HFFc6 (cell line): ENCODE measurements at places on chromosomes 7 and 10.

DNA sequence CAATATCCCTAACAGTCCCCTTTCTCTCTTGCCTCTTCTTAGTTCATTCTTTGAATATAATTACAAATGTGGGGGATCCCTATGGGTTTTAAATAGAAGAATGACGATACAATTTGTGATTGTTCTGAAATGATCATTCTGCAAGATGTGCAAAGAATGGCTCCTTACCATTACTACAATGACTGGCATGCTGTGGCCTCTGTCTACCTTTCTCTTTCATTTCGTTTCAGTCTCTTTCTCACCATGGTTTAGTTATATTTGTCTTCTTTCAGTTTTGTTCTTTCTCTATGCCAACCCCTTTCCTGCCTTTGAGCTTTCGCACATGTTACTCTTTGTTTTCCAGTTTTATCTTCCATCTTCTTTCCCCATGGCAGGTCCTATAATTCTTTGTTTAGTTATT lies 176.5 kb downstream of the SUGCT start:
- DNase-seq: no peak

GRCh38 chr7:73391396-73391795 lies 42.2 kb upstream of the FZD9 start:
- no peak for DNase-seq

- DNase-seq: peak; percentile 15
Measured at GRCh38 chr10:11325817-11326216, 285.6 kb downstream of the USP6NL start.

GRCh38 chr10:88467835-88468485 lies 115.2 kb downstream of the RNLS start:
- DNase-seq: no peak

DNA sequence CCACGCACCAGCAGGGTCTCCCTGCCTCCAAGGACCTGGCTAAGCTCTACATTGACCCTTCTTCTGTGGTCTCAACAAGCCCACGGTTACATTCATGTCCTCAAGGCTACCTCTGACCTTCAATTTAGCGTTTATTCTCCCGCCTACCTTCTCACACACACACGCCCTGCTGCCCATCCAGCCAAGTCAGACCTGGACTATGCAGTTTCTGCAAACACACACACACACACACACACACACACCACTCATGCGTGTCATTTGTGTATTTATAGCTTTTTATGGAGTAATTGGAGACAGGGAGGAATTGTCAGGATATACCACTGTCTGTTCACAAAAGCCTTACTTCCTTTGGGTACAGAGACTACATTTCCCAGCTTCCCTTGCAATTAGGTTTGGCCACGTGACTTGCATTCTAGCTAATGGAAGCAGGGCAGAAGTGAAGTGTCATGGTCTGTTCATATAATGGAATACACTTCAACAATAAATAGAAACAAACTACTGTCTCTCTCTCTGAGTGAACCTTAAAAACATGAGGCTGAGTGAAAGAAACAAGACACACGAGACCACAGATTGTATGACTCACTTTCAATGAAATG lies 53.8 kb upstream of the CPXM2 start:
- DNase-seq: peak; percentile 79

GRCh38 chr7:92722541-92722940 lies 113.8 kb downstream of the CDK6 start:
- no peak for DNase-seq
